ENCODE measurements at places on chromosomes 5 and 9. TPM values are rescaled to one million over a fixed set of nuclear protein-coding genes. Genes with fewer than 3 reads are reported as not detected.

Gene ECM2
- 0.10 TPM for total RNA-seq

Gene LECT2
- not detected for total RNA-seq

Gene PCDHGB7
- total RNA-seq = 0.07 TPM

Gene TMEFF1
- 1.1 TPM for total RNA-seq

Gene GTF2H2C
- total RNA-seq = 34.4 TPM

Gene FOXD4L3
- total RNA-seq = not detected

Gene PCDHGA3
- total RNA-seq = not detected

Gene WDR38
- total RNA-seq = not detected

Gene PCDHB10
- total RNA-seq = not detected

Gene UGCG
- 16.4 TPM for total RNA-seq

Gene HNRNPAB
- total RNA-seq = 343 TPM

Gene IL13
- not detected for total RNA-seq

Gene CCDC183
- 0.31 TPM for total RNA-seq

Gene TAF11L5
- total RNA-seq = not detected

Gene GADD45G
- 0.33 TPM for total RNA-seq

Data from A549 treated with CpdA at 1 μM for 4 hours (cell line).